ENCODE measurements at places on chromosomes 5 and 9.

GRCh38 chr5:145825751-145826180, 9.4 kb downstream of the PRELID2 start:
- DNase-seq = peak; percentile 71

- DNase-seq = no peak
Observed at GRCh38 chr9:133982971-133983720, 9.0 kb downstream of the VAV2 start.

- DNase-seq = peak; percentile 3
Observed at GRCh38 chr5:111142932-111143331, 50.8 kb downstream of the WDR36 start.

DNA sequence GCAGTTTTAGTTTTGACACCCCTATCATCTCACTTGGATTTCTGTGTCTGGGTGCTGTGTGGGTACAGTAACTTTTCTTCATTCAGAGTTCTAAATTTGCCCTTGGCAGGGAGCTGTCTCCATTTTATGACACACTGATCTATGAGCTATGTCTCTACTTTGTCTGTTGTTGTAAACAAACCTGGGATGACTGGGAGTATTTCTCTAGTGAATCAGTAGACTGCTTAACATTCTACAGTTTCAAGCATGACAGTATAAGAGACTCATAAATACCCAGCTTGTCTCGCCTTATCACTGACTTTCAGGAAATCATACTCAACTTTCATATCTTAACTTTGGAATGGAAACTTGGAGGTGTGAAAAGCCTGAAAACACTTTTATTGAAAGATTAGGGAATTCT, 212.1 kb upstream of the NUDT12 start:
- DNase-seq = no peak

GRCh38 chr5:136089791-136090190, 42.9 kb upstream of the SMAD5 start:
- DNase-seq = no peak

GRCh38 chr9:92138157-92138959, 23.1 kb upstream of the SPTLC1 start:
- peak; percentile 81 for DNase-seq

DNA sequence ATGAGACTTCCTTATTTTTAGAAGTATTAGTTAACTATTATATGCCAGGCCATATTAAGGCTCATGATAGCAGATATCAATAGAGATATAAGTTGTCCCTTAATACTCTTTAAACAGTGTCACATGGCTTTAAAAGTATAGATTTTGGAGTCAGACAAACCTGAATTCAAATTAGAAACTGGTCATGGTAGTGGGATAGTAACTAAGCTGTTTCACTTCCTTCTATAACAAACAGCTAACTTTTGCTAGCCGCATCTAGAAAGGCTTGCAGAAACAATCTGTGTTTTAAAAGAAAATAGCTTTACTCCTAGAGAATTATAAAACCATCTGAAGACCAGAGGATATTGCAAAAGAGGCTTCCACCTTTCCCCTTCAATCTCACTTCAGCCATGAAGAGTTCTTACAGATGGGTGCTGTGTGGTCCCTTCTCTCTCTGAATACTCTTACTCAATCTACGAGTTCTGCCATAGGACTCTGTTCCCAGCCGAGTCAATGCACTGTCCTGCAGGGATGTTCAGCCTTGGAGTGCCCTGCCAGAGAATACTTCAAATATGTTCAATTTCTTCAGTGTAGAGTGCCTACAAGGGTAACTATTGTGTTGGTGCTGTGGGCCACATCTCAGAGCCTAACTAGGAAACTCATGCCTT, 810.2 kb downstream of the EFNA5 start:
- no peak for DNase-seq

- no peak for DNase-seq
Observed at GRCh38 chr9:121708768-121709488, 57.5 kb downstream of the DAB2IP start.

GRCh38 chr9:131999692-132000551, 79.7 kb downstream of the MED27 start:
- DNase-seq = no peak

GRCh38 chr5:145801195-145801594, 33.9 kb downstream of the PRELID2 start:
- DNase-seq = peak; percentile 5

DNA sequence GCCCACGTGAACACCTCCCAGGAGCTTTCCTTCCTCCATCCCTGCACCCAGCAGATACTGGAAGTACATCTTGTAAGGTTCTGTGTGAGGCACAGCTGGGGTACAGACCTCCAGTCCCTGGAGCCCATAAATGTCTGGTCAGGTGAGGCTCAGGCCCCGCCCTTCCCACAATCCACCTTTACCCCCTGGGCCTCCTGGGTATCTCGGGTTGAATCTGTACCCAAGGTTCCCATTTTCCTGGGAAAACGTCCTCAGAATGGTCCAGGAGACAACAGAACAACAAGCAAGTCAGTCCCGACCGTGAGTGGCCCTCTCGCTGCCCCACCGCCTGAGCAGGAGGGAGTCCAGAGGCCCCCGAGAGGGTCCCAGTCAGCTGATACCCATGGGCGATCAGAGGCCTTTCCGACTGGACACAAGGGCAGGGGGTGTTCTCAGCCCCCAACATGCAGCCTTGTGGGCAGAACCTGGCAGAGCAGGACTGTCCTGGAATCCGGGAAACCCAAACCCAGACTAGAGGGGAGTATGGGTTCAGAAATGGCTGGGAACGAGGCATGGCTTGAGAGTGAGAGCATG, 4.3 kb downstream of the SPATA31E1 start:
- no peak for DNase-seq

- no peak for DNase-seq
Observed at GRCh38 chr9:111700776-111701175, 39.4 kb downstream of the GNG10 start.

GRCh38 chr9:98911042-98911441, 32.7 kb upstream of the COL15A1 start:
- DNase-seq = no peak

DNA sequence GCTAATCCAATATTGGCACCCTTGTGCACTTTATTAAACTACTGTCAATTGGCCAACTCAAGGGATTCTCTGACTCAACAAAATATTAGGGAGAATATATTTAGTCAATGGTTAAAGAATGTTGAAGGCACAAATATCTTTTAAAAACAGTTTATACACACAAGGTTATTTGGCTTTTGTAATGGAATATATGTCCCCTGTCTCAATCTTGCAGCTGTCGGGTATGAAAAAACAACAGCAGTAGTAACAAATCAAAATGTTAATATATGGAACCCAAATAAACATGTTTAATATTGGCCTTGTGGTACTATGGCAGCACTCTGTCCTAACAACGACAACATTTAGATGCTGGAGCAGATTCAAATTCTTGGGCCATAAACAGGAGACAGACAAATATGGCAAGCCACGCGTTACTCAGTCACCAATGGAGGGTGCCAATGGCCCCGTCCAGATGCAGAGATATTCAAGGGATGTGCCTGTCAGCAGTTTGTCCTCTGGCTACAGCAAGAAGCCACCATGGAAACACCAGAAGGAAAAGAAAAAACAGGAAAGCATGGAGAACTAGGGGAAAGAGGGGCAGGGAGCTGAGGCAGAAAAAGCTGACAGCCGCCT, 342.0 kb downstream of the NDUFS4 start:
- DNase-seq = no peak

- DNase-seq = peak; percentile 81
Observed at GRCh38 chr9:33623658-33624586, 99.9 kb downstream of the ANKRD18B start.

DNA sequence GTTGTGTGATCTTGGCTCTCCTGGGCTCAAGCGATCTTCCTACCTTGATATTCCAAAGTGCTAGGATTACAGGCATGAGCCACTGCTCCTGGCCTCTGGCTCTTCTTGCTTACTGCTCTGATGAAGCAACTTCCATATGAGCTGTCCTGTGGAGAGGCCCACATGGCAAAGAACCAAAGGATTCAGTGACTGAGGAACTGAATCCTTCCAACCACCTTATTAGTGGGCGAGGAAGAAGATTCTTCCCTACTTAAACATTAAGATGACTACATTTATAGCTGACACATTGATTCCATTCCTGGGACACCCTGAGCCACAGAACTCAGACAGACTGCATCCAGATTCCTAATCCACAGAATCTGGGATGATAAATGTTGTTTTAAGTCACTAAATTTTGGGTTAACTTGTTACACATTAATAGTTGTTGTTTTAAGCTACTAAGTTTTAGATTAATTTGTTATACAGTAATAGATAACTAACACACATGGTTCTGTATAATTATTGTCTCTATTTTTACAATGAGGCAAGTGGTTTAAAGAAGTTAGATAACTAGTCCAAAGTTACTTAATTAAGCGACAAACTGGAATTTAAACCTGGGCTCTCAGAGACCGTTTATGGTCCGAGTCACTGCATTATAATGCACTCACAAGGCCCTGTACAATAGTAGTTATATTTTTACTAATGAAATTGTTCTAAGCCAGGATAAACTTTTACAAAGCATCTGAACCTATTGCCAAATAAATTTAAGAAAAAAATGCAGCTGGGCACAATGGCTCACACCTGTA, 16.7 kb upstream of the SLCO4C1 start:
- no peak for DNase-seq

GRCh38 chr5:92144824-92145223, 761.7 kb upstream of the ARRDC3 start:
- no peak for DNase-seq

- DNase-seq = no peak
Observed at GRCh38 chr9:109969011-109969410, 189.0 kb downstream of the PALM2AKAP2 start.

DNA sequence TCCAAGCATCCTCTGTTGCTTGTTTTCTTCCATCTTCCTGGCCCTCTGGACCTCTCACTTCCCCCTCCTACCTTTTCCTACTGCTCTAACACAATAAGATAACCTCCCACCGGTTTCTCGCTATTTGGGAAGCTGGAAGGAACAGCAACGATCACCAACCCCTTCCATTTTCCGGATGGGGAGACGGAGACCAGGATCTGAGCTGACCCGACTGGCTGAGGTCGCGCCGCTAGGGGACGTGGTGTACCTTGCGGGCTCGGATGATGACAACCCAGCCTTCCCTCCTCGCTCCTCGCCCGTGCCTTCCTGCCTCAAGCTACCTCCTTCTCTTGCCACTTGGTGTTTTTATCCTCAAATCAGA, 1.9 kb downstream of the LPAR1 start:
- DNase-seq = peak; percentile 5

DNA sequence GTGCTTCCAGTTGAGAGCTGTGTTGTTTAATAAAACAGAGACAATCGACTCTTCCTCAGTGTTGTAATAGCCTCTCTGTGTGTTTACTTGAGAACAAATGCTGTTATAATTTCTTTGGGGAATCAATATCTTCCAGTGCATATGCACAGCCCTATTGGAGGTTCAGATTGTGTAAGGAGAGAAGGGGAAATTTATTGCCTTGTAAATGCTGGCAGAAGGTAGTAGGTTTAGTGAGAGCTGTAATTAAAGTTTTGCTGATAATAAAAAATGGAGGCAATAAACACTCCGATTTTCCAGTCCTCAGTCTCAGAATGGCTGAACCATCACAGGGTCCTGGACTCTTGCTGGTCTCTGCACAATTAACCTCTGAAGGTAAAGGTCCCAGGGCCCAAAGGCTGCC, 128.3 kb downstream of the C5orf15 start:
- no peak for DNase-seq

- peak; percentile 20 for DNase-seq
Observed at GRCh38 chr9:4689687-4690104, 10.3 kb downstream of the CDC37L1 start.

DNA sequence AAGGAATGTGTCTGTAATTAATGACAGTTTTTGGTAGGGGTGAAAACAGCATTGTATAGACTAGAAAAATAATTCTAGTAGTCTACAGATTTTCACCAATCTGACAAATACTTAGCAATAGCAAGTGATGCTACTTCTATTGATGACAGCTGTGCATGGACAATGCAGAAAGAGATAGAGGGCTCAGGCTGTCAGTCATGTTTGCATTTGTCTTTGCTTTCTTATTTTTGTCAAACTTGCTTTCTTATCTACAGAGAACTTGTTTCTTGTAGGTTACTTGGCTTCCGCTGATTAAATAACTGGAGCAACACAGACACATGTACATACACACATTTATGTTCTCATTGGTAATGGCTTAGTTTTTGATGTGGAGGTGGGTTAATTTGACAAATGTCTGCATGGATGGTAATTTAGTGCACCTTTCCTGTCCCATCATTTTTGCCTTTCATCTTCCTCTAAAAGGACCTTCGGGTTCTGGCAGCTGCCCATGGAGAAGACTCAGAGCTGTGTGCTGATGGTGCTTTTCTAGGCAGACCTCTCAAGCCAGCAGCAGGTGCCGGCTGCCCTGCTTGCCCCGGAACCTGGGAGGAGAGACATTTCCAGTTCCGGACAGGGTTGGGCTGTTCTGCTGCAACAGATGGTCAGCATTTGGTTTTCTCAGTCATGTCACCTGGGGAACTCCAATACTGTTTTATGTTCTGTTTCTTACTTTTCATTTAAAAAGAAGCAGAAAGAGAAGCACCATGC, 28.8 kb downstream of the CAMK4 start:
- no peak for DNase-seq

DNA sequence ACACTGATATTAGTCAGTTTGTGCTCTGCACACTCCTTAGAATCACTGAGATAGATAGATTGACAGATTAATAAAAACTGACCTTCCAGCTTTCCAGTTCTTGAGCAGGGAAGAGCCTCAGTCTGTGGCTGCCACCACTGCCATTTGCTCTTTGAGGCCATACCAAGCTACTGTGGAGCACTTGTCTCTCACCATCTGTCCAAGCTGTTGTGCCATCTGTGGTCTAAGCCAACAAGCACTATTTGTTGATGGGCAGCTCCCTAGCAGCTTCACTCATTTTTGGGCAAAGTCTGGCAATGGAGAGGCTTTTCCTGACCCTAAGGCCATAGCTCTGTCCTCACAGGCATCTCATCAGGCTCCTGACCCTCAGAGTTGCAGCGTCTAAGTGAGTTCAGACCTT, 30.4 kb downstream of the HTR1A start:
- no peak for DNase-seq

- DNase-seq = no peak
Observed at GRCh38 chr9:130609163-130609562, 29.8 kb downstream of the FUBP3 start.

DNA sequence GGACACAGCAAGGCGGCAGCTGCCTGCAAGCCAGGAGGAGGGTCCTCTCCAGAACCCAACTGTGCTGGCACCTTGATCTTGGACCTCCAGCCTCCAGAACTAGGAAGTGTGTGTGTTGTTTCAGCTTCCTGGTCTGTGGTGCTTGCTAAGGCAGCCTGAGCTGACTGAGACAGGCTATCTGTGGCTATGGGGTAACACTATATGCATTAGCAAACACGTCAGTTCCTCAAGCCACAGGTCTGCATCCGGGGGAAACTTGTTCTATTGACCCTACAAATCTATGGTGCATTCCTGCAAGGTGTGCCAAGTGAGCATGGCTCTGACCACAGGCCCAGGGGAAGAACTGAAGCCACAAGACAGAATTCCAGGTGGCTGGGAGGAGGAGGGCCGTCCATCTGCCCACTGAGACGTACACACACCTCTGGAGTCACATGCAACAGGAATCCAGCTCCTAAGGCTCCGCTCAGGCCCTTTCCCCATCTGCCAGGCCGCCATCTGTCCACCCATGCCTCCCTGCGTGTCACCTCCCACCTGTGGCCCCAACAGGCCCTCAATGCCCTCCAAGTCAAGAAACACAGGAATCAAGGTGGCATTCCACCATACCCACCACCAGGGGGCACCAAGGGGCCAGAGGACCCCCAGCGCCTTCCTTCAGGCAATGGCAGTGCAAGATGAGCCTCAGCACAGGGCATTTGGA, 174.9 kb downstream of the ROR2 start:
- DNase-seq = peak; percentile 86

Measured in erythroblast (primary cell).